Activated naive CD4-positive, alpha-beta T cell (primary cell): ENCODE measurements at places on chromosomes 13 and 19.

GRCh38 chr13:43665388-43665787, 121.4 kb downstream of the ENOX1 start:
- DNase-seq, result no peak

GRCh38 chr19:18202778-18203407, 949 bp downstream of the RAB3A start:
- DNase-seq, result no peak

- DNase-seq, result no peak
These were observed 11.7 kb downstream of the LCP1 start for GRCh38 chr13:46170268-46170667.

DNA sequence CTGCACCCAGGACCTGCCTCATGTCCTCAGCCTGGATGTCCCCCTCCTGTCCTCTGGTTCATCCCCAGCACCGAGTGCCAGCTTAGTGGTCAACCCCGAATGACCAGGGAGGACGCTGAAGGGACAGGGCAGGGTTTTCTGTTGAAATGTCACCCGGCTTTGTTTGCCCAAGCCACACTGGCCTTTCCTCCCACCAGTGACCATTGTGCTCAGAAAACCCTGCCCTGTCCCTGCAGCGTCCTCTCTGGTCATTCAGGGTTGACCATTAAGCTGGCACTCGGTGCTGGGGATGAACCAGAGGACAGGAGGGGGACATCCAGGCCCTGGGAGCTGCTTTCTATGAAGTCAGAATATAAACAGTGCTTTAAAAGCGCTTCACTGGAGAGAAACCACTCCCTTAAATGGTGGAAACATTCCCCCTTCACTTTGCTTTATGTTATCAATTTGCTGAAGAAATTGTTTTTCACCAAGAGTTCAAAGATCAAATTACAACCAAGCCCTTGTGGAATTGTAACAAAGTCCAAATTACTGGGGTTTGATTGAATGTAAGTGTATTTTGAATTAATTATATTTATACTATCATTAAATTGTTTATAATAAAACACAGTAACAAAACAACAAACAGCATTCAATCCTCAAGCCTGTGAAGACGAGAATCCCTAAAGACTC, 21.4 kb downstream of the CARS2 start:
- DNase-seq, result no peak

GRCh38 chr13:31145417-31145816, 16.3 kb downstream of the HSPH1 start:
- DNase-seq, result no peak

DNA sequence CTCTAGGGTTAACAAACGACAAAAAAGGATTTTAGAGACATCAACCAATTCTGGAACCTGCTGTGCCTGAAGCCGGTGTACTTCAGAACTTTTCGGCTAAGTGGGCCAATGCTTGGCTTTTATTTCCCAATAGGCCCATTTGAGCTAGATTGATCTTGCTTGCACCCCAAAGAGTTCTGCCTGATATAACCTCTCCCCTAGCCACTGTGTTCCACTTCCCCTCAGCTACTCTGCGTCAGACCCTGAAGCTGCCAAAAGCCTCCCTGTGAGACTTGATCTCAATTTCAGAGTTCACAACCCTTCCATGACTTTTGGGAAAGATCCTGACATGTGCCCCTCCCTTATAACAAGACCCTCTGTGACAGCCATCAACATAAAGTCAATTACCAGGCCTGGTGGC, 5.6 kb upstream of the SIGLEC14 start:
- no peak for DNase-seq

DNA sequence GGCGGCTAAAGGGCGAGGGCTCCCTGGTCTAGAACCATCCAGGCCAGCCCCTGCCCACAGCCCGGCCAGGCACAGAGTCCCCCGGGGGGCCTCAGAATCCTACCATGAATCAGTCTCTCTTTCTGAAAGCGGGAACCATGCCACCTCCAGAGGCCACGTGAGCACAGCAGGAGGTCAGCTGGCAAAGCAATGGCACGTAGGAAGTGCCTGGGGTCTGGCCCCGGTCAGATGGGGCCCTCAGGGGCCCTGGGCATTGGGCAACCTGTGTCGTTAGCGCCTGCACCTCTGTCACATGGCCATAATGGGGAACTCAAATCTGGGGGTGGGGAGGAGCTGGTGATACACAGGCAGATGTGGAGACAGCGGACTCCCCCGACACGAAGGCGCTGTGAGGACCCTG, 8.8 kb downstream of the MFSD12 start:
- no peak for DNase-seq

GRCh38 chr19:13839938-13840304, 37.0 kb upstream of the NANOS3 start:
- no peak for DNase-seq

- DNase-seq, result no peak
These were observed 152.4 kb downstream of the DCLK1 start for GRCh38 chr13:35978607-35979316.
